ENCODE measurements at places on chromosomes 1 and 21.

DNA sequence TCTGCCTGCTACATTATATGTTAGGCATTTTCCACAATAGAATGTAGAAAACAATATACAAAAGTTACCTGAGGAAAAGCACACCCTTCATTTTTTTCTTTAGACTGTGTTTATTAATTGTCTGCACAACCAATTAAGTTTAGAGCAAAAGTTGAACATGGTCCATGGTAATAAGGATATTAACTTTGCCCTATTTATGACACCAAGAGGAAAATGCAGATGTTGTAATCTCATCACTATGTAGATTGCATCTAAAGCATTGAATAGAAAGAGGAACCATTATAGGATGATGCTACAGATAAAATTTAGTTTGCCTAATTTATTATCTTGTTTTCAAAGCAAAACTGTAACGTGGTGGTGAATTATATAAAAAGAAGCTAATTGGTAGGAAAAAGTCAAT lies 59.7 kb upstream of the IGSF5 start:
- no peak for DNase-seq

DNA sequence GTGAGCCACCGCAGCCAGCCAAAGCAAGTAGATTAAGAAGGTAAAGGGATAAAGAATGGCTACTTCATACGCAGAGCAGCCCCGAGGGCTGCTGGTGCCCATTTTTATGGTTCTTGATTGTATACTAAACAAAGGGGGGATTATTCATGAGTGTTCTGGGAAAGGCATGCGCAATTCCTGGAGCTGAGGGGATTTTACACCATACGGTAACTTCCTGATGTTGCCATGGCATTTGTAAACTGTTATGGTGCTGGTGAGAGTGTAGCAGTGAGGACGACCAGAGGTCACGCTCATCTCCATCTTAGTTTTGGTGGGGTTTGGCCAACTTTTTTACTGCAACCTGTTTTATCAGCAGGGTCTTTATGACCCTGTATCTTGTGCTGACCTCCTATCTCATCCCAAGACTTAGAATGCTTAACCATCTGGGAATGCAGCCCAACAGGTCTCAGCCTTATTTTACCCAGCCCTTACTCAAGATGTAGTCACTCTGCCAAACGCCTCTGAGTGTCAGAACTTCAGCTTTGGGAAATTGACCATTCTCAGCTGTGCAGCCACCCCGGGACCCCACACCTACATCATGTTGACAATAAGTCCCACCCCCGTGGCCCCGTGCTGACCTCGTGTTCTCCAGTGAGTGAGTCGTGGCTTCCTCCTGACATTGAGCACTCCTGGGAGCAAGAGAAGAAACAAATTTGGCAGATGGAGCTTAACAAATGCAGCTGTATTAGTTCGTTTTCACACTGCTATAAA lies 149.4 kb upstream of the COL6A1 start:
- no peak for DNase-seq

DNA sequence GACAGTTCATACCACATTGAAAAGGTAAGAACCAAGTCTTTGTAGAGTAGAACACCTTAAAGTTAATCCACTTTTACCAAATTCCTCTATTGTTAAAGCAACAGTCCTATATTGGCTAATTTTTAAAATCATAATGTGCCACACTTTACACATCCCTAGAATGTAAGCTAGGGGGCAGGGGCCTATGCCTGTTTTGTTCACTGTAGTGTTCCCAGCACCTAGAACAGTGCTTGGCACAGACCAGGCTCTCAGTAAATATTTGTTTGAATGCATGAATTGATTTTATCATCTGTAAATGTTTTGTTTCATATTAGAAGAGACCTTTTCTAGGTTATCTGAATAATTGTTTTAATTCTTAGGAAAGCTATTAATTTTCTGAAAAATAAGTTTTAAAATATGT lies 9.1 kb downstream of the SMAP2 start:
- no peak for DNase-seq

DNA sequence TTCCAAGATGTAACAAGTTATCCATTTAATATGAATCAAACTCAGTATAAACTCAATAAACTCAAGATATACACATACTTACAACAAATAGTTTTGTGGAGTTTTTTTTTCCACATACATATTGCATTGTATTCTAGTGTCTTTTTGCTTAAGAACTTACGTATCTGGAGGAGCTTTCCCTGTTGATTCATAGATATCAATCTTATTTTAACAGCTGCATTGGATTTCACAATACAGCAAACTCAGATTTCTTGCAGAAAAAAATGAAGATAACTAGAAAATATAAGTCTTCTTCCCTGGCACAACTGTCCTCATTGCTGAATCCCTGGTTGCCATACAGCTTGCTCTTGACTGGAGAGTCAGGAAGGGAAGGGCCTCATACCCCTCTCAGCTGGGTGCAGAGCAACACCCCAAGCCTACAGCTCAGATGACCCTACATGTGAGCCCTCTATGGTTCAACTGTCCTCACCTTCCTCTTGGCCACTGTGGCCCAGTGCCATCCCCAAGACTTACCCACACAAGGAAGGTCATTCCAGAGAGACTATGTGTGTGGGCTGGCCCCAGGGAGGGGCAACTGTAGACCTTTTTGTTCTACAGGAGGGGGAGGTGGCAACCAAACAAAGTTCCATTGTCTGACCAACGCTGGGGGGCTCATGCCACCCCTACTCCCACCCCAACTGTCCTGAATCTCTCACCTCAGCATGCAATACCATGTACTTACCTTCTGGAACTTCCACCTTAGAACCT lies 1.7 kb downstream of the MPZ start:
- DNase-seq = no peak

DNA sequence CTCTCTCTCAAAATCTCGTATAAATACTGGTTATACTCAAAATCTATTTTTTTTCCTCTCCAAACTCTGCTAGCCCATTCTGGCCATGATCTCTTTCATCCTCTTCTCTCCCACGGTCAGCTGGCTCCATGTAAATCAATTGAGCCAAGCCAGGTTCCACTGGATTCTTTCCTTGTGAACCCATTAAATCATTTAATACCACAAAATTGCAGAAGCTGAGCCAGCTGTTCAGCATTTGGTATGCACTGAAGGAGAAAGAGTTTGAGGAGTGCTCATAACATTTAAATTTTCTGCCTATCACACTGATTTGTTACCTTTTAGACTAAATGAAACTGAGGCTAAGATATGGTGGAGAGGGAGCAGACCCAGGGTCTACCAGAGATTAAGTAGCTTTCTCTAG lies 29.1 kb upstream of the TADA1 start:
- DNase-seq = no peak
